ENCODE measurements at places on chromosomes 12 and 14.
A peak's percentile ranks its signal among the peaks of the same experiment; 100 is the strongest.

DNA sequence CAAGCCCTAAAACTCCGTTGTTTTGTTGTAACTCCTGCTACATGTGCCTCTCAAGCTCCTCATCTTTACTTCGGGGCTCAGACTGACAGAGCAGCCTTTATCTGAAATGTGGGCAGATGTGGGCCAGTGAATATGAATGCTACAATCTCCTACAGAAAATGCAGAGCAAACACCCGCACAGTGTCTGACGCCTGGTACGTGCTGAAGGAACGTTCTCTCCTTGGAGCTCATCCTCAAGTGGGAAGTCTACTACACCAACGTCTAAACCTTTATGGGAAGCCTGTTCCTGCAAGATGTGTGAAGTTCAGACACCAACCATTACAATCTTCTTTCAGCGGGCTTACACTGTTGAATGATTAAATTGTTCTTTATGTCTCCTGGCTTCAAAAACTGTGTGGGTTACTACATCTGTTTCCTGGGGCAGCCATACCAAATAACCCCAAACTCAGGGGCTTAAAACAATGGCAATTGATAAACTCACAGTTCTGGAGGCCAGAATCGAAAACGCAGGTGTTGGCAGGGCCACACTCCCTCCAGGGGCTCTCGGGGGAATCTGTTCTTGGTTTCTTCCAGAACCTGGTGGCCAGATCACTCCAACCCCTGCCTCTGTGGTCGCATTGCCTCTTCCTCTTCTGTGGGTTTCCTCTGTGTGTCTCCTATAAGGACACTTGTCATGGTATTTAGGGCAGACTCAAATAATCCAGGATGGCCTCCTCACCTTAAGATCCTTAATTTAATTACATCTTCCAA lies 179.7 kb upstream of the PLXNC1 start:
- no peak for DNase-seq

GRCh38 chr12:108804271-108804953 lies 53.0 kb downstream of the SSH1 start:
- no peak for DNase-seq

DNA sequence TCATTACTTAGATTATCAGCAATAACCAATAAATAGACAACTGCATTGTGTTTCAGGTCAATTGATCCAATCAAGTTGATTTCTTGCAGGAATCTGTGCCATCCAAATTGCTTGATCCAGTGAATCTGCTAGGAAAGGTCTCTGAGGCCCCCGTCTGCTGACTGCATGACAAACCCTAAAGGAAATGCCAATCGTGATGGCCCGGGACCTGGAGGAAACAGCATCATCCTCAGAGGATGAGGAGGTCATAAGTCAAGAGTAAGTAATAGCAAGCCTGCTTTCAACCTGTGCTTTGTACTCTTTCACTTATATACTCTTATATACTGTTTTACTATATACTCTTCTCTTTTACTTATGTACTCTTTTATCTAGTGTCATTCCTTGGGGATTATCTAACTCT lies 1.9 kb downstream of the TTLL5 start:
- DNase-seq: no peak

DNA sequence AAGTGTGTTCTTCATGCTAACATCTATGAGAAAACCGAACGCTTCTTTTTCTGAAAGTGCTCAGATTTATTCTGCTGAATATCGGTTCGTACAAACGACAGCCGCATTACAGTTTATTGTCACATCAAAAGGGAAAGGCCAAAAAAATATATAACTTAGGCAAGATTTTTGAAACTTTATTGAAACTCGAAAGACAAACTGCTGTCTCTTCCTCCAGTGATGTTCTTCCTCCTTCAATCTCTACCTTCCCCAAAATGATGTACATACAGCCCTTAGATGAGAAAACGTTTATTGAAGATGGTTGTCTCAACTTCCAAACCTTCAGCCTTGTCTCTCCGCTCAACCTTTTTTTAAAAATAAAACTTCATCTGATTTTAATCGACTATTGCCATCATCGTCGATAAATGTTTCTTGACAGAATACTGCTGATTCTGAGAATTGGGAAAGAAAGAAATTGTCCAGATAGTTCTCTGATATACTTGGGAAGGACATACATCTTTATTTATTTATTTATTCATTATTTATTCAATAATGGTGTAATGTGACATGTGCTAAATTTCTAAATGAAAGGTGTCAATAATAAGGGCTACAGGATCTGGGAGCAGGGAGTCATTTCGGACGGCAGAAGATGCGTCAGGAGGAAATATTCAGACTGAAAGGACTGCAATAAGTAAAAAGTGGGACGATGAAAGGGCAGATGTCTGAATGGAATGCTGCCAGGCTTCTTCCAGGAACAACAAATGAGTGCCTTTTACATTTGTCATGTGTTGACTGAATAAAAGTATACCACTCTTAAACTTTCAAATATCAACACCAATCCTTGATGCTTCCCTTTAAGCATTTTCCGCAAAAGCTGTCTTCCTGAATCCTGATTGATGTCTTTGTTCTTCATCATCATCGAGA lies 817 bp upstream of the MDM1 start:
- no peak for DNase-seq

GRCh38 chr12:124454735-124455134 lies 112.7 kb downstream of the NCOR2 start:
- no peak for DNase-seq

DNA sequence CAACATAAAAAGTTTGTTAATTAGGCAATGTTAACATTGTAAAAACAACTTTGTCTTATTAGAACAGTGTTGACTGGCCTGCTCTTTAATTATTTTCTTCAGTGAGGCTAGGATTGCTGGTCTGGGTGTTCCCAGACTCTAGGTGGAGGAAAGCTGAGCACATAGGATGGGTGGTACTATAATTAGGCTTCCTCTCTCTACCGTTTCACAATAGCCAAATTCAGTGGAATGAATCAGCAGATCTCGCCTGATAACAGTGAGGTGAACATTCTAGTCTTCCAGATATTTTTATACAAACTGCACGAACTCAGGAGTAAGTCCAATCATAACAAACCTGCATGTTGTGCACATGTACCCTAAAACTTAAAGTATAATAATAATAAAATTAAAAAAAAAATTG lies 11.9 kb downstream of the PTGDR start:
- peak; percentile 36 for DNase-seq

GRCh38 chr12:51975196-51975595 lies 23.7 kb downstream of the ACVR1B start:
- no peak for DNase-seq

DNA sequence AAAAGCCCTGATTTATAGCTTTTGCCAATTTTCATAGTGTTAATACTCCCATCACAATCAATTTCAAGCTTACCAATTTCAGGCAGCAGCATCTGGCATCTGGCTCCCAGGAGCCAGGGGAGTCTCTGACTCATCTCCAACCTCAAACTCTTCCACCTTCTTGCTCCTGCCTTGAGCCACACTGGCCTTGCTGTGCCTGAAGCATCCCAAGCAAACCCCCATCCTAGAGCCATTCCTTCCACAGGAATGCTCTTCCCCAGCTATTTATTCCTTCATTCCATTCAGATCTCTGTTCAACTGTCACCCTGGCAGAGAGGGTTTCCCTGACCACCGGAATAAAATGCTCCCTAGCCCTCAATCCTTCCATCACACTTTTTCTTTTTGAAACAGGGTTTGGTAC lies 13.9 kb upstream of the PPP1CC start:
- no peak for DNase-seq

GRCh38 chr12:75476071-75476470 lies 4.5 kb upstream of the GLIPR1 start:
- no peak for DNase-seq

DNA sequence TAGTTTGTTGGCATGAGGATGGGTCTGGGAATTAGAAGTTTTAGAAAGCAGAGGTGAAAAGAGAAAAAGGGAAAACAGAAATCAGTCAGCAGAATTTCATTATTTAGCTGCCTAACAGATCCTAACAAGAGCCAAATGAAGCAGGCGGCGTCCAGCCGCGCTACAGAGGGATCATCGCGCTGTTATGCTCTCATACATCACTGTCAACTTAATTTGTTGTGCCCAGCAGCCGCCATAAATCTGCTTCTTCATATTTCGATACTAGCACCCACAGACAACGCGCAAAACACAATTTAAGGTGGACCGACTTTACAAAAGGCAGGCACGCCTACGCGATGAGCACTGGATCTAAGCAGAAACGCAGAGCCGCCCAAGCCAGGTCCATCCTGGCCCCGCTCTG lies 66.7 kb downstream of the SETD3 start:
- no peak for DNase-seq

DNA sequence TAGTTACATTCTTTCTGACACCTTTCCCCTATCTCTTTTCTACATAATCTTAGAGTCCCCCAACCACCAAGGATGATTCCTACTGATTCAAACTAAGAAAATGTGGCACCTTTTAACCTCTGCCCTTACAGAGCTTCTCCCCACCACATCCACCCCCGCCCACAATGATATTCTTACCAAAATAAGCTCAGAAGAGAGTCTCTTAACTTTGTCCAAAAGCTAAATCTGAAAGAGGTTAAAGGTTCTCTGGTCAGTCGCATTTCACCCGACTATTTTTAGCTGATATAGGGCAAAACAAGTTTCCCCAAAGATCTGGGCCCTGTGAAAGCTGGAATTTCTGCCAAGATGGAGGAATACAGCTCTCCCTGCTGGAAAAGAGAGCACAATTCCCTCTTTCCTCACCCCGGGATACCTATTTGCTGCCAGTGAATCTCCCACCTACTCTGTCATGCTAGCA lies 128.6 kb downstream of the ZFP36L1 start:
- no peak for DNase-seq

- no peak for DNase-seq
These were observed 174.3 kb downstream of the FOXN3 start for GRCh38 chr14:89242652-89243279.

GRCh38 chr12:19518209-19518608 lies 78.9 kb downstream of the AEBP2 start:
- no peak for DNase-seq

DNA sequence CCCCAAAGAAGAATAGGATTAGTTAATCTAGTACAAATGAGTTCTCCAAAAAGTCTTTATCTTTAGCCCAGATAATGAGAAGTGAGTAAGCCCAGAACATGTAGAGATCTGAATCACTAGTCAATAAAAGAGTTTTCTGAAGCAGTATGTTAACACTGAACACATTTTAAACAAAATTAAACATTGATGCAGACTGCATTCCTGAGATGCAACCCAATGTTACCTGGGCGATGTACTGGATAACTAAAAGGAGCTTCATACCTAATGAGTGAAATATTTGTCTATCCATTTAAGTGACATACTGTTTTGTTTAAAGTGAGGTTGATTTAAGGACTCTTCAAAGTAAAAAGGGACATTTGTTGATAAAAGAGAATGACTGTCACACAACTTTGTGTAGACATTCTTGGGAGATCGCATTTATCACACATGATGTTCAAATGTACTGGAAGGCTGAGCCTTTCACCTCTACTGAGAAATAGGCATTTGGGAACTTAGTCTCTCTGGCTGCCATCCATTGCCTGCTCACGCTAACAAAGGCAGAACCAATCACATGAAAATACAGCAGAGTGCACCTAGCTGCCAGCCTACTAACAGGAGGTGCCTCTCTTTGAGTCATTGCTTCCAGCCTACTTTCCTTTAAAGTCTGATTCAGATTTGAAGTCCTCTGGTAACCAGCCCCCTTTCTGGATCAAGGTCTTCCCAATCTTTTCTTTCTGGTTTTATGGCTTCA lies 287.7 kb downstream of the BTG1 start:
- DNase-seq: no peak

DNA sequence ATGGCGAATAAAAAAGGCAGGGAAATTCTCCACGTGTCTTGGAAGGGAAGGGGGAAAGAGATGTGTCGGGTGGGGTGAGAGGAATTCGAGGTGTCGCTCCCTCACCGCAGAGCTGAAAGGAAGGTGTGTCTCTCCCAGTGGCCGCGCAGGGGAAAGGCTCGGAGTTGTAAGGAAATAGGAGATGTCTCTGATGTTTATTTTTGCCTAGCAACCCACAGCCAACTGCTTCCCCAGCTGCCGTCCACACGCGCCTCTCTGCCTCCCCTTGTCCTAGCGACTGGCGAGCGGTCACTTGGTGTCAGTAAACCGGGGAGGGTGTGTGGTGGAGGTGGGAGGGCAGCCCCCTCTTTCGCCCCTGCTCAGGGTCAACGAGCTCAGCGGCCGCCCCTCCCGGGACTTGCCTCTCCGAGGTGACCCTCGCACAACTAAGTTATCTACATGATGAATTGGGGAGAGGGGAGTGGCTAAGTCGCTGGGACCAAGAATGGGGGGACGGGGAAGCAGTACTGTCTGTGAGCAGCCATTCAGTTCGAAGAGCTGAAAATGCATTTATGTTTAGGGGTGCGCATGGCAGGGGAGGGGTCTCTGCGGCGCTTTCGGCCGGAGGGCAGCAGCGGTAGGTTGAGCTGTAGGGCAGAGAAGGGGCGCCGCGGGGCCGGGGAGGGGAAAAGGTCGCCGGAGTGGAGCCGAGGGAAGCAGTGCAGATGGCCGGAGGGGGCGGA lies 585 bp upstream of the DYRK2 start:
- peak; percentile 88 for DNase-seq

DNA sequence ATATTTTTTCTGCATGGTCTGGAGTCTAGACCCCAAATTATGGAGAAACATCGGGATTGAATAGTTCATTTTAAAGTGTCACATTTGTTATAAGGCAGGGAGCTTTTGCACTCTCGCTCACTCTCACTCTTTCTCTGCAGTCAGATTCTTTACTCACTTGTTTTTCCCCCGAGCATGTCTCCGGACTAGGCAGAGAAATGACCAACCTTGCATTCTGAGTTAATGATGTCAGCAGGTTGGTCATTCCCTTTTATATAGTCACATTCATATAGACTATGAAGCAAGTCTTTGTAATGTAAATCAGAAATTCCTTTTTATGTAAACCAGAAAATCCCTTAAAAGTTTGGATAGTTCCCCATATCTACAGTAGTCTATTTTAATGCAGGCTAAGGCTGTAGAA lies 4.1 kb downstream of the C12orf75 start:
- DNase-seq: no peak

DNA sequence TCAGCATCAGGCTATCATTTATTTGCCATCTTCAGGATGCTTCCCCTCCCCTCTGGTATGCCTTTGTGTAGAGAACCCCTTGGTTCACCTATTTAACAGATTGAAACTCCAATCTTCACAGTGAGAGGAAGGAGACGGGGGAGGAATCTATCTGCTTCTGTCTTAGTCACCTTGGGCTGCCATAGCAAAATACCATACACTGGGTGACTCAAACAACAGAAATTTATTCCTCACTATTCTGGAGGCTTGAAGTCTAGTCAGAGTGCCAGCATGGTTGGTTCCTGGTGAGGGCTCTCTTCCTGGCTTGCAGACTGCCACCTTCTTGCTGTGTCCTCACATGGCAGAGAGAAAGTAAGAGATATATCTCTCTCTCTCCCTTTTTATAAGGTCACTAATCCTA lies 13.5 kb upstream of the EML1 start:
- DNase-seq: no peak

GRCh38 chr14:83151571-83151970 lies 1617.9 kb upstream of the SEL1L start:
- no peak for DNase-seq

DNA sequence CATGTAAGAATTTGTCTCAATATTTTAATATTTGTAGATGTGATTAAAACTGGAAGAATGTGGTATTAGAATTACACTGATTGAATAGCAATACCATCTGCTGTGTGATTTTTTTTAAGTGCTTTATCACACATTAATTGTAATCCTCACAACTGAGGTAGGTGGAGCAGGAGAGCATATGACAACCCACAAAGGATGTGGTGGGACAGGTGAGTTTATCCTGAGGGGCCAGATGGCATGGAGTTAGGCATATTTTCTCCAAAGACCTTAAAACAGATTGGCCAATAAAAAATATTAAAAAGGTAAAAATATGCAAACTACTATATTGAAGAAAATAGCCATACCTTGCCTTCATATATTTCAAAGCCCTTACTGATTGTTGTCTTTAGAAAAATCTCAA lies 7.8 kb downstream of the LRRC10 start:
- no peak for DNase-seq
